ENCODE measurements at places on chromosomes 1 and 21.

DNA sequence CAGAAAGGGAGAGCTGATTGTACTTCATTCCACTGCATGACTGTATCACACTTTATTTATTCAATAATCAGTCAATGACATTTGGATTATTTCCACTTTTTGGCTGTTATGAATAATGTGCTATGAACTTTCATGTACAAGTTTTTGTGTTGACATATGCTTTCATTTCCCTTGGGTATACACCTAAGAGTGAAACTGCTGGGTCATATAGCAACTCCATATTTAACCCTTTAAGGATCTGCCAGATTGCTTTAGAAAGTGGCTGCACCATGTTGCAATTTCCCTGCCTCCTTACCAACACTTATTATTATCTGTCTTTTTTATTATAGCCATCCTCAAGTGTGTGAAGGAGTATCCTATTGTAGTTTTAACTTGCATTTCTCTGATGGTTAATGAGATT, 108.8 kb upstream of the KCNK1 start:
- no peak for DNase-seq

- DNase-seq, result no peak
These were observed 77.8 kb upstream of the C1orf105 start for GRCh38 chr1:172342584-172343239.

DNA sequence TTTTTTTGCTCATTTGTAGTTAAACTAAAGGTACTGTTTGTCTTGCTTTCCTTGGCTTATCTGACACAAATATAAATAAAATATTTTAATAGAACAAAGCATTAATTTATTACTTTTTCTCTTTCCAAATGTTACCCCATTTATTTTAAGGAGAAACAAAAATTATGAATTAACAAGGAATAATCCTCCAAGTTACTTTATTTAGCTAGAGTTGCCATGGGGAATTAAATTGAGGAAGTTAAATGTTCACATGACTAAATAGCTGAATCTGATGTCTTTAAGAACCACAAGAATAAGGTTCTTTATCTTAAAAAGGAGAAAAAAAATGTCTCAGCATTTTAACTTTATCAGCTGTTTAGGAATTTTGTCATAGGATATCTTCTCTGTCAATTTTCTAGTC, 12.3 kb downstream of the ATG4C start:
- DNase-seq, result no peak

DNA sequence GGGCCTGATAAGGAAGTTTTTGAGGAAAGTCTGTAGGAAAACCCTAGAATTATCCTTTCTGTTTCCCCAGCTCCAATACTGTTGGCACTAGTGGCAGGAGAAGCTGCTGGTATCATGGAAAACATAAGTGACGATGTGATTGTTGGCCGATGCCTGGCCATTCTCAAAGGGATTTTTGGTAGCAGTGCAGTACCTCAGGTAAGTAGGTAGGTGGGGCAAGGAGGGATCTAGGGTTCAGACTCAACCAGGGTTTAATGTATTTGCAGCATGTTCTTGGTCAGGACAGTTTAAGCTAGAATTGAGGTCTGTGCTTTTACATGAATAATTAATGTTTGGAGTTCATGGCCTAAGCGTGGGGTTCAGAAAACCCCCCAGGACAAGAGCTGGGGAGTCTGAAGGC, 62.1 kb downstream of the KDM1A start:
- no peak for DNase-seq

GRCh38 chr21:38494703-38495102, 3.6 kb downstream of the ERG start:
- no peak for DNase-seq

DNA sequence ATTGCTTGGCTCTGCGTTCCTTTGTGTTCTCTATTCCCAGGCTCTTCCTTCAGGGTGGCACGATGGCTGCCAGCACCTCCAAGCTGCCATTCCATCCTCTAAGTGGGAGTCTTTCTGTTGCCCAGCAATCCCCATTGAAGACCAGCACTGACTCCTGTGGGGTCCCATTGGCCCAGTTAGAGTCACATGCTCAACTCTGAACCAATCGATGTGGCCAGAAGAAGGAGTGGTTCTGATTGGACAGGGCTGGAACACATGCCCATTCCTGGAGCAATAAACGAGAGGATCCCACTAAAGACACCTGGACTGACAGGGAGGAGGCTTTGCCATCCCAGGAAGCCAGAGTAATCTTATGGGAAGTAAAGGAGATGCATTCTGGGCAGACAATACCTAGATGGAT, 97.2 kb upstream of the IGSF21 start:
- no peak for DNase-seq

DNA sequence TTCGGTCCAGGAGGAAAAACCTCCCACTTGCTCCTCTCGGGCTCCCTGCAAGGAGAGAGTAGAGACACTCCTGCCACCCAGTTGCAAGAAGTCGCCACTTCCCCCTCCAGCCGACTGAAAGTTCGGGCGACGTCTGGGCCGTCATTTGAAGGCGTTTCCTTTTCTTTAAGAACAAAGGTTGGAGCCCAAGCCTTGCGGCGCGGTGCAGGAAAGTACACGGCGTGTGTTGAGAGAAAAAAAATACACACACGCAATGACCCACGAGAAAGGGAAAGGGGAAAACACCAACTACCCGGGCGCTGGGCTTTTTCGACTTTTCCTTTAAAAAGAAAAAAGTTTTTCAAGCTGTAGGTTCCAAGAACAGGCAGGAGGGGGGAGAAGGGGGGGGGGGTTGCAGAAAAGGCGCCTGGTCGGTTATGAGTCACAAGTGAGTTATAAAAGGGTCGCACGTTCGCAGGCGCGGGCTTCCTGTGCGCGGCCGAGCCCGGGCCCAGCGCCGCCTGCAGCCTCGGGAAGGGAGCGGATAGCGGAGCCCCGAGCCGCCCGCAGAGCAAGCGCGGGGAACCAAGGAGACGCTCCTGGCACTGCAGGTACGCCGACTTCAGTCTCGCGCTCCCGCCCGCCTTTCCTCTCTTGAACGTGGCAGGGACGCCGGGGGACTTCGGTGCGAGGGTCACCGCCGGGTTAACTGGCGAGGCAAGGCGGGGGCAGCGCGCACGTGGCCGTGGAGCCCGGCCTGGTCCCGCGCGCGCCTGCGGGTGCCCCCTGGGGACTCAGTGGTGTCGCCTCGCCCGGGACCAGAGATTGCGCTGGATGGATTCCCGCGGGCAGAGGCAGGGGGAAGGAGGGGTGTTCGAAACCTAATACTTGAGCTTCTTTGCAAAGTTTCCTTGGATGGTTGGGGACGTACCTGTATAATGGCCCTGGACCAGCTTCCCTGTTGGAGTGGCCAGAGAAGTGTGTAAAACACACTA, 45.3 kb downstream of the MRPL39 start:
- DNase-seq, result no peak
